ENCODE measurements at places on chromosomes 12 and 14. TPM values are rescaled to one million over a fixed set of nuclear protein-coding genes. Genes with fewer than 3 reads are reported as not detected.
A peak's percentile ranks its signal among the peaks of the same experiment; 100 is the strongest.

Gene DPPA3
- not detected for total RNA-seq

- DNase-seq, result no peak
- H3K36me3 ChIP-seq, result no peaks in the 10 kb centered on the region
- no peaks in the 10 kb centered on the region for H3K27me3 ChIP-seq
- H3K4me1 ChIP-seq, result no peaks in the 10 kb centered on the region
- H3K27ac ChIP-seq, result no peak overlapping the region
- H3K4me3 ChIP-seq, result no peak overlapping the region
These were observed 153.1 kb downstream of the TMEM117 start for GRCh38 chr12:43988838-43989560.

DNA sequence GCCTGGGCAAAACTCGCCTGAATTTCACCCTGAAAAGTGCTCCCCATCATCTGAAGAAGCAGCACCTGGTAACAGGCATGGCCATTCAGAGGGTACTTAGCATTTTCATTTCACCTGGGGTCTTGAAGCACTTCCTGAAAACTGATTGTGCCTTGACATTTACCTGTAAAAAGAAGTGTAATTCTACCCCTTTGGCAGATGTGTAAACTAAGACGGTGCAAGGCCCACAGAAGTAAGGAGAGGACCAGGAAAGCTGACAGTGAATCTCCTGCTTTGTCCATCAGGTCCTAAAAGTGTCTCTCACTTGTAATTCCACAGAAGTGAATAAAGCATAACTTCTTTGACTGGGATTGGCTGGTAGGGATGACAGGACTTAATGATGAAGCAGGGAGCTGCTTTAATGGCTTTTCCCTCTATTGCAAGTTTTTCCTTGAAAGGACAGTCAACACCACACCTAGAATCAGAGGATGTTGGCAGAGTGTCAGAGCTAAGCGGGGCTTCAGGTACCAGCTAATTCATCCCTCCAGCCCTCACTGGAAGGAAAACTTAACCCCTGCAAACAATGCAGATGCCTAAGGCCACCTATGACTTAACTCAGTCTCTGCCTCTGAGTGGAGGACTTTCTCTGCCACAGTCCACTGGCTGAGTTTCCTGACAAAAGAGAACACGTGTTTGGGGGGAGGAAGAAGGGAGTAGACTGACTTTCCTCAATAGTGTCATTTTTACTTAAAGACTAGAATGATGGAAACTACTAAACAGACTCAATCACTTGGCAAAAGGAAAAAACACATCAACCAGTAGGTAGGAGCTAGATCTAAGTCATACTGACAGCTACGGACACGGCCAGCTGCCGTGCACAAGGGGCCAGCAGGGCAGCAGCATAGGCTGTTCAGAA lies 74.7 kb downstream of the NUAK1 start:
- peaks cover 20% of the 10 kb centered on the region for H3K36me3 ChIP-seq
- DNase-seq, result no peak
- no peak overlapping the region for H3K27ac ChIP-seq
- no peak overlapping the region for H3K4me3 ChIP-seq

GRCh38 chr14:53278602-53279506 lies 125.7 kb upstream of the DDHD1 start:
- no peak overlapping the region for H3K27ac ChIP-seq
- DNase-seq, result no peak
- H3K27me3 ChIP-seq, result no peaks in the 10 kb centered on the region
- no peaks in the 10 kb centered on the region for H3K36me3 ChIP-seq

DNA sequence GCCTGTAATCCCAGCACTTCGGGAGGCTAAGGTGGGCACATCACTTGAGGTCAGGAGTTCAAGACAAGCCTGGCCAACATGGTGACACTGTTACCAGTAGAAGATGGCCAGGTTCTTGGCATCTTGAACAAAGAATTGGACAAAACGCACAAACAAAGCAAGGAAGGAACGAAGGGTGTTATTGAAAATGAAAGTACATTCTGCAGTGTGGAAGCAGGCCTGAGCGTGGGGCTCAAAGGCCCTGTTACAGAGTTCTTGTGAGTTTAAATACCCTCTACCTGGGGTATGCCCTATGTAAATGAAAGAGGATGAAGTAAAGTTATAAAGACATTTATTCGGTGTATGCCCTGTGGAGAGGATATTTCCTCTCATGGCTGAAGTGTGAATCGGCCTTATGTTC lies 20.8 kb upstream of the CDK17 start:
- peak overlapping the region; percentile 78 for H3K27ac ChIP-seq
- no peaks in the 10 kb centered on the region for H3K27me3 ChIP-seq

Gene SIX1
- total RNA-seq, result 21.5 TPM

DNA sequence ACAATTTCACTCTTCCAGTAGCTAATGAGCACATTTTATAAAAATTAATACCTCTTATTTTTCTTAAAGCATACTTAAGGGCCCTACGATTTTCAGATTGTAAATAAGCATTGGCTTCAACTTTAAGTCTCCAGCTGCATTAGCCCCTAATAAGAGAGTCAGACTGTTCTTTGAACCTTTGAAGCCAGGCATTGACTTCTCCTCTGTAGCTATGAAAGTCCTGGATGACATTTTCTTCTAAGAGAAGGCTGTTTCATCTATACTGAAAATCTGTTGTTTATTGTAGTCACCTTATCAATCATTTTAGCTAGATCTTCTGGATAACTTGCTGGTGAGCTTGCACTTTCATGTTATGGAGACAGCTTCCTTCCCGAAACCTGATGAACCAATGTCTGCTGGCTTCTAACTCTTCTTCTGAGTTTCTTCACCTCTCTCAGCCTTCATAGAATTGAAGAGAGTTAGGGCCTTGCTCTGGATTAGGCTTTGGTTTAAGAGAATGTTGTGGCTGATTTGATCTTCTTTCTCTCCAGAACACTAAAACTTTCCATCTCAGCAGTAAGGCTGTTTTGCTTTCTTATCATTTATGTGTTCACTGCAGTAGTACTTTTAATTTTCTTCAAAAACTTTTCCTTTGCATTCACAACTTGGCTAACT lies 377.1 kb upstream of the RGS6 start:
- H3K27me3 ChIP-seq, result no peaks in the 10 kb centered on the region
- no peaks in the 10 kb centered on the region for H3K36me3 ChIP-seq
- DNase-seq, result no peak
- H3K4me3 ChIP-seq, result no peak overlapping the region

- peak; percentile 68 for DNase-seq
- no peak overlapping the region for H3K27ac ChIP-seq
- H3K4me3 ChIP-seq, result no peak overlapping the region
- H3K4me1 ChIP-seq, result peaks cover 9% of the 10 kb centered on the region
- no peaks in the 10 kb centered on the region for H3K36me3 ChIP-seq
These were observed 15.0 kb upstream of the MDM2 start for GRCh38 chr12:68792952-68793351.

DNA sequence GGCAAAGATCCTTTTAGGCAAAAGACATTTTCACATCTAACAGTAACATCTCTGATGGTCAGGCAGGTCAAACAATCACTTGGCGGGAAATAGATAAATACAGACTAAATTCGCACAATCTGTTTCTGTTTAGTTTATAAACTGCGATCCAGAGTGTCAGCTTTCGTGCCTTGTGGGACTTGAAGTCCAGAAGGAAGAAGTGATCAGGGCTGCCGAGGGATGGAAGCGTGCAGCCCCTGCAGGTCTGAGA lies 245 bp upstream of the BRMS1L start:
- H3K4me3 ChIP-seq, result peak overlapping the region; percentile 99
- peaks cover 3% of the 10 kb centered on the region for H3K4me1 ChIP-seq
- DNase-seq, result no peak
- H3K27ac ChIP-seq, result peak overlapping the region; percentile 96
- no peaks in the 10 kb centered on the region for H3K27me3 ChIP-seq

Measured in osteoblast (primary cell).